ENCODE measurements at places on chromosomes 13 and 19.

- DNase-seq = no peak
Observed at GRCh38 chr19:33306191-33306590, 3.9 kb upstream of the CEBPA start.

- peak; percentile 21 for DNase-seq
Observed at GRCh38 chr19:32318884-32319520, 26.4 kb upstream of the ZNF507 start.

DNA sequence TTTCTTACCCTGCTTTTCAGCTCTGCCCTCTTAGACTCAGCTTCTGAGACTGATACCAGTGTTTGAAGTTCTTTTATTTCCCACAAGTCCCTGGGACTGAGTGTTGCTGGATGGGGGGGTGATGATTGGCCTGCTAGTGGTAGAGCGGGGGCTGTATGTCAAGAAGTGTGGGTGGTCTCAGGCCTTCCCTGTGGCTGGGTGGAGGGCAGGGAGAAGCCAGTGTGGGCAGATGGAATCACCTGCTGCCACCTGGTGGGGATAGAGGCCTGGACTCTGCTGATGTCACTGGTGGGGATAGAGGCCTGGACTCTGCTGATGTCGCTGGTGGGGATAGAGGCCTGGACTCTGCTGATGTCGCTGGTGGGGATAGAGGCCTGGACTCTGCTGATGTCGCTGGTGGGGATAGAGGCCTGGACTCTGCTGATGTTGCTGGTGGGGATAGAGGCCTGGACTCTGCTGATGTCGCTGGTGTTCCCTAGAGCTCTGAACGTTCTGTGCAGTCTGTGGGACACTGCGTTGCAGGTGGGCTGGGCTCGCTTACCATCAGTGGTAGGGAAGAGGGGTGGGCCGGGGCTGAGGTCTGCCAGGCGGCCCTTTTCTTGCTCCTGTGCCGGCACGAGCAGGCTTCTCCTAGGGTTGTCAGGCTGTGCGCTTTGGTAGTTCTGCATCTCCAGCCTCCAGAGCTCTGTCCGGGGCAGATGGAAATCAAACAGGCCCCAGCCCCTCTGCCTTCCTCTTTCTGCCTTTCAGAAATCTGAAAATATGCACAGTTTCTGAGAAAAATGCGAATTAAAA lies 101.3 kb downstream of the ARHGEF7 start:
- peak; percentile 72 for DNase-seq

- no peak for DNase-seq
Observed at GRCh38 chr19:18122860-18123795, 25.6 kb downstream of the MAST3 start.

GRCh38 chr13:26713341-26713740 lies 47.2 kb downstream of the GPR12 start:
- DNase-seq = no peak

Measured in cerebellar cortex (tissue), 1 donor.